ENCODE measurements at places on chromosomes 7 and 10.

GRCh38 chr10:31071232-31072005, 39.8 kb upstream of the ZNF438 start:
- DNase-seq = no peak

- no peak for DNase-seq
These were observed 158.2 kb upstream of the PRKCQ start for GRCh38 chr10:6738112-6738768.

DNA sequence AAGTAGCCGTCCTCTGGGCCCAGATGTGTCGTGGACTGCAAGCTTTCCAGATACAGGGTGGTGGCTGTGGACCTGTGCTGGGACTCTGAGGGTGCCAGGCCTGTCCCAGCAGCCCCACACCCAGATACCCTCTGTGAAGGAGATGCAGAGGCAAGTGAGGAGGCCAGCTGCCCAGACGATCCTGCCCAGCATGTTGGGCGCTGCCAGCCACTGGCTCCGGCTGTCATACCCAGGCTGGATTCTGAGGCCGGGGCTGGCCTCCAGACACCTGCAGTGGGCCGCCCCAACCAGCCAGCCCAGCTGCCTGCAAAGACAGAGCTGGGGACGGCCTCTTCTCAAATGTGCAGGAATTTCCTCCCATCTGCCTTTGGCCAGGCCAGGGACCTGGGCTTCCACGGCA, 39.1 kb upstream of the EBF3 start:
- DNase-seq = no peak

GRCh38 chr7:99465421-99465768, 572 bp downstream of the ATP5MF start:
- DNase-seq = no peak

- no peak for DNase-seq
These were observed 22.4 kb downstream of the ZFAND2A start for GRCh38 chr7:1137517-1138167.

- DNase-seq = no peak
These were observed 1.8 kb downstream of the ALOX5 start for GRCh38 chr10:45375716-45376231.

GRCh38 chr7:139750459-139751095, 27.2 kb downstream of the HIPK2 start:
- no peak for DNase-seq

DNA sequence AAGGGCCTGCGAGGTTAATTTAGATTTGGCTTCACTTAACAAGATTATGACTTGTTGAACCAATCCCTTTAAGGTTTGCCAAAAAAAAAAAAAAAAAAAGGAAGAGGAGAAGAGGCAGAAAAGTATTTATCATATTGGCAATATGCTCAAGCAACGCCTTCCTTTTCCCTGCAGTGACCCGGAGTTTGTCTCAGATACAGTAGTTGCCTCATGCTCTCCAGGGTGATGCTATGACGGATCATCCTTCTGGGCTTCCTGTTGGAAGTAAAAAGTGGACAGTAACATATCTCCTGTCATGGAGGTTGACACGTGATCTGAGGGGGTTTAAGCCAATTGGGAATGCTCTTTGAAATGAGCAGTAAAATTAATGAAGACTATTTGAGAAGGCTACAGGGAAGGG, 117.3 kb downstream of the BMPER start:
- DNase-seq = no peak

DNA sequence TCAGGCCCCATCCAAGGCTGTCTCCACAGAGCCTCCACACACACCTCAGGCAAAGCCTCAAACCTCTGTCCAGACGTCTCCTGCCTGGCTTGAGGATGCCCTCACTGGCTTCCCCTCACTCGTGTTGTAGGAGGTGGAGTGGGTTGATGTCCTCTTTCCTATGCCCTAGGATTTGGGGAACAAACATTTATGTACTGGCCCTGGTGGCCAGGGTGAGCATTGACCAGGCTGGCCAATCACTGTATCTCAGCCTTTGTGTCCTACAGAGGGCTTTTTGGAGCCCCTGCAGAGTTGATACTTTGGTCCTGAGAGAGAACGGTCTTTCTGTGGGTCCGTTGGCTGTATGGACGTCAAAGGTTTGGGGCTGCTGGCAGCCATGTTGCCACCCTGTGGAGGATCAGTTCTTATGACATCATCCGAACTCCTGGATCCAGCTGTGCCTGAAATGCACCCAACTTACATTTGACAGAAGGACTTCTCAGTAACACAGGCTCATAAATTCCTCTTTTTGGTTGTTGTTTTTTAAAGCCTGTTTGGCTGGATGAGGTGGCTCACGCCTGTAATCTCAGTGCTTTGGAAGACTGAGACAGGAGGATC, 2.3 kb upstream of the GRID2IP start:
- no peak for DNase-seq

DNA sequence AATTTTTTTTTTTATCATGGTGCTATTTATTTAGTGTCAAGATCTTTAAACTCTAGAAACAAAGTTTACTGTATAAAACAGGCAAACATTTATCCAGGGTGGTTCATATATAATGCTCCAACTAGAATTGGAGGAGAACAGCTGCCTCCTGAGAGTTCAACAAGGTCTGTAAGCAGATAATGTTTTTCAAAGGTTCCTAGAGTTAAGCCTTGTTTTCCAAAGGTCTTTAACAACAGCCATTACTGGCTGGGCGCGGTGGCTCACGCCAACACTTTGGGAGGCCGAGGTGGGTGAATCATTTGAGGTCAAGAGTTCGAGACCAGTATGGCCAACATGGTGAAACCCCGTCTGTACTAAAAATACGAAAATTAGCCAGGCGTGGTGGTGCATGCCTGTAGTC, 316.7 kb downstream of the CCDC3 start:
- no peak for DNase-seq

Measured in activated CD4-positive, CD25-positive, alpha-beta regulatory T cell treated with anti-CD3 and anti-CD28 coated beads, Interleukin-2, amount 50 U/mL, for 16 hours (primary cell).